ENCODE measurements at places on chromosomes 2 and 18.

DNA sequence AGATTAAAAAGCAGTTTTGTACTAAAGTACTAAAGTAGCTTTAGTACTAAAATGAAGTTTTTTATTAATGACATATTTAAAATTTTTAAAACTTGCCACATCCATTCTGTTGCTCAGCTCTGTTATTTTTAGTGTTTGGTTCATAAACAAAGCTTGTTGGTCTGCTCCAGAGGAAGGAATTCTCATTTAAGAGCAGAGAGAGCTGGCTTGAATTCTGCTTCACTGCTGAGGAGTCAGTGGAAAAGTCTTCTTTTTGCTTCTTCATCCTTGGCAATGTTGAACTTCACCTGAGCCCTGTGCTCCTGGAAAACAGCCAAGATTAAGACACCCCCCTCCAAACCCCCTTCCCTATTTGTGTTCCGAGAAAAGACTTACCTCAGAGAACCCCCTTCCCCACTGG lies 40.6 kb downstream of the TMEM87B start:
- no peak for DNase-seq

DNA sequence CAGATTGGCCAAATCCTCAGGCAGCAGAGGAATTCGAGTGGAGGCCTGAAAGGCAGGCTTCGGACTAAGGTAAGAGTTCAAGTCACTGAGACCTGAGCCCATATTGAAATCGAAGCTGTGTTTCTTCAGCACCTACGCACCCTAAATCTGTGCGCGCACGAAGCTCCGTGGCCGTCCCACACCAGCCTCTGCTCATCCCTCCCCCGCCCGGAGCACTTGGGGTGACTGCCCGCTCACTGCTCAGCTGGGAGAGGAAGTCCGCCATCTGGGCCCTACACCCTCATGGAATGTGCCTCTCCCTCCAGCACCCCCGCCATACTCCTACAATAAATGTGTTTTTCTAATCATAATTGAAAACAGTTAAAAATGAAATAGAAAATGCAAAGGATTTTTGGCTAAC lies 734.5 kb downstream of the GALR1 start:
- no peak for DNase-seq

DNA sequence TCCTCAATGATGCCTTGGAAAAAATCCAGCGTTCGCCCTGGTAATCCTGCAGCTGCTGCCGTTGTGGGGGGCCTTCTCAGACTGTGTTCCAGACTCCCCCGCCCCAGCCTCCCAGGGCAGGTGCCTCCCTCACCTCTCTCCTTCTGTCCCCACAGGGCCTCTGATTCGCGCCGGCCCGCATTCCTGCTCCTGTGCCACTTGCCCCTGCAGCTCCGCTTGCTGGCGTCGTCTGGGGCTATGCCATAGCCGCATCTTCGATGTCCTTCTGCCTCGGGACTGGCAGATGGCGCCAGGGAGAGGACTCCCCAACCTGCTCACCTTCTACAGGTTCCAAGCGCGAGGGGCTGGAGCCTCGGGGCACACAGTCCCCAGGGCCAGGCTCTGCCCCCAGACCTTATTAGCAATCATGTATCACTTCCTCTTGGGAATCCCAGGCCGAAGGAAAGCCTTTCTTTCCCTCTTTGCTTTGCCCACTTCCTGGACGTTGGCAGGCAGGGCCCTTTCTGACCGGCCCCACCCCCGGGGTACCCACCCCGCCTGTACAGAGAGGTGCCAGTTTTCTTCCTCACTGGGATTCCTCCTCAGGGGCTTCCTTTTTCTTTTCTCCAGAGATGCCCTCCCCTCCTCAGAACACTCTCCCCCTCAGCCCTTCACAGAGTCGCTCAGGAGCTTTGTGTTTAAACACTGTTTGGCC lies 4.4 kb downstream of the SPATA3 start:
- DNase-seq = no peak

- DNase-seq = no peak
Measured at GRCh38 chr2:187405921-187406320, 42.1 kb downstream of the CALCRL start.

GRCh38 chr2:170163411-170164065 lies 14.4 kb upstream of the MYO3B start:
- DNase-seq = peak; percentile 9

DNA sequence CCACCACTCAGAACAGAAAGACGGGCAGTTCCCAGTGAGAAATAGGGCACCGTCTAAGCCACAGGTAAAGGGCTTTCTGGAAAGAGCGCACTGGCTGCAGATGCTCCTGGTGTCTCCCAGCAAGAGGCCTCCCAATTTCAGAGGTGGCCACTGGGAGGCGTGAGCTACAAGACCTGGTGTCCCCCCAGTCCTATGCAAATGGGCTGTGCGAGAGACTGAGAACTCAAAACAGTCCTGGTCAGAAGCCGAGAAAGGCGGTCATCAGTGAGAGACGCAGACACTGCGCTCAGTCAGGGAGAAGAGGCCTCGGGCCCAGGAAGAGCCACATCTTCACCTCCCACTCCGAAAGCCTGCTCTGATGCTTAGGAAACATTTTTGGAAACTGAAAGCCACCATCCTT lies 179.5 kb downstream of the EIPR1 start:
- no peak for DNase-seq

DNA sequence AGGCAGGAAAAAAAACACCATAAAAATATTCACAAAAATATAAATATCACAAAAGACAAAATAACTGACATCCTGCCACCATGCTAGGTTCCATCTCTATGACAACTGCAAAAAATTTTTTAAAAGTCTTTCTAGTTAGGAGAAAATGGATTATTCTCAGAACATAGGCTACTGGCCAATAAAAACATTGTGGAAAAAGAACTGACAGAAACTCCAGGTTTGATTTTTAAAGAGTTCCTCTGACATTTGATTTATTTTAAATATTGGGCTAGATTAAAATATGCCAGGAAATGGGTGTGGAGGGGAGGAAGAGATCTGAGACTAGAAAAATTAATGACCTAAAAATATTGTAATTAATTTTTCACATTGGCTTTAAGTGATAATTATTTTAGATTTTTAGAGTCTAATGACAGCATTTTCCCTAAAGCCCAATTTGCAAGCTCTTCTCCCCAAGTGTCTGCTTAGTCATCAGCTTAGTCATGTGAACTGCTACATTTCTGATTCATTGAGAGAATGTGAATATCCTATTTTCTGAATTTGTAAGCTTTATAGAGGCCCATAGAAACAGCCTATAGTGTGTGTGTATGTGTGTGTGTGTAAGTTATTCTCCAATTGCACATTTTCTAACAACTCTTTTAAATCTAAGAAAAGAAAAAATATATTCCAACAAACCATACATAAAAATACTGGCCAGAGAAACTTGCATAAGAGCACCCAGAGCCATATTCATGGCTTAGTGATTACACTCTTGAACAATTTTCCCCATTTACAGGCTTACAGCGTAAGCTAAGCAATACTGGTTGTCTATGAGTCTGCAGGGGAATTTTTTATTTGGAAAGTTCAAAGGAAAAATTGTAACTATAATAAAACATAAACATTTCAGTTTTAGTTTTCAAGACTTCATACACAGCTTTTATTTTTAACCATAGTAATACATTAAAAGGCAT lies 48.4 kb downstream of the TMEFF2 start:
- DNase-seq = no peak

DNA sequence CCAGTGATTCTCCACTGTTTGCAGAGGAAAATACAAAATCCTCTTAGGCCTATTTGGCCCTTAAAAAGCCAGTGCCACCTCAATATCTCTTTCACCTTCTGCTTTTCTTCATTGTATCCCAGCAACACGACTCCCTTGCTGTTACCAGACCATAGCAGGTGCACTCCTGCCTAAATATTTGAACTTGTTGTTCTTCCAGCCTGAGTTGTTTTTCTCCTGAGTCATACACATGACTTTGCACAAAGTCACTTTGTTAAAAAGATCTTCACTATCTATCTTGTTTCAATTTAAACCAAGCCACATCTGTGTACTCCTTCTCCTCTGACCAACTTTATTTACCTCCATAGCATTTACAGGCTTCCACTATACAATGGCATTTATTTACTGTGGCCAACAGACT lies 103.6 kb downstream of the LRRTM4 start:
- no peak for DNase-seq

GRCh38 chr18:23968638-23969604 lies 45.6 kb upstream of the TTC39C start:
- no peak for DNase-seq

GRCh38 chr2:40716879-40717278 lies 265.0 kb upstream of the SLC8A1 start:
- no peak for DNase-seq

Measured in NCI-H1105 treated with DMSO at 0.1 percent for 48 hours (cell line).